Neural crest cell (in vitro differentiated cells): ENCODE measurements at places on chromosomes 13 and 19.

DNA sequence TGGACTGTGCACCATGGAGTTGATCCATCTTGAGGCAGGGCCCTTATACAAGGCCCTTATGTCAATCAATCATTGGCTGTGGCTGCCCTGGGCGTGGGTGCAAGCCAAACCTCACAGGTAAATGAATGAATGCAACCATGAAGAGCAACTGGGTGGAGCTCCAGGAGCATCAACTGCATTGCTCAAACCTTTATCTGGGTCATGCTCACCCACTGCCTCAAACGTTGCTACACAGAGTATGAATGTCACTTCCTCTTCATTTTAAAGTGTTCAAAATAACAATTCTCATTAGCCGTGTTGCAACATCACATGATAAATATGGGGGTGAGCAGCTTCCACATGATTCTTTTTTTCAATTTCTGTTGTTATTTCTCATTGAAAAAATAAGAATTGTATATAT, 6.4 kb upstream of the ZNF333 start:
- DNase-seq, result no peak

DNA sequence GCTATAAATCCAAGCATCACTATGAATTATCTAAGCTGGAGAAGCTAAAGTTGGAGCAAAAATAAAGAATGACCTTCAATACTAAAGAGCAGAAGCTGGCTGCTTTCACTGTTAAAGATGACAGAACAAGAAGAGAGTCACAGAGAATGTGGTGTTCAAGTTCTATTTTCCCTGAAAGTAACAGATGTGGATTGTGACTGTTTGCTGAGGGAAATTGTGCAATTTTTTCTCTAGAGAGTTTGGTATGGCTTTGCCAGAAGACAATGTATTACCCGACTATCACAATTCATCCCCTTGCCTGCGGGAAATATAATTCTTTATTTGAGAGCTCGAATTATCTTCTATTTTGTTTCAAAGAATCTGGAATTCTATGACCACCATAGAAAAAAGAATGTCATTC, 83.1 kb downstream of the TNFSF13B start:
- no peak for DNase-seq

- no peak for DNase-seq
These were observed 17.1 kb upstream of the MATK start for GRCh38 chr19:3803114-3803888.

- no peak for DNase-seq
These were observed 30.3 kb downstream of the OXGR1 start for GRCh38 chr13:96963786-96964475.

- DNase-seq, result no peak
These were observed 16.5 kb upstream of the CACTIN start for GRCh38 chr19:3642987-3643673.

DNA sequence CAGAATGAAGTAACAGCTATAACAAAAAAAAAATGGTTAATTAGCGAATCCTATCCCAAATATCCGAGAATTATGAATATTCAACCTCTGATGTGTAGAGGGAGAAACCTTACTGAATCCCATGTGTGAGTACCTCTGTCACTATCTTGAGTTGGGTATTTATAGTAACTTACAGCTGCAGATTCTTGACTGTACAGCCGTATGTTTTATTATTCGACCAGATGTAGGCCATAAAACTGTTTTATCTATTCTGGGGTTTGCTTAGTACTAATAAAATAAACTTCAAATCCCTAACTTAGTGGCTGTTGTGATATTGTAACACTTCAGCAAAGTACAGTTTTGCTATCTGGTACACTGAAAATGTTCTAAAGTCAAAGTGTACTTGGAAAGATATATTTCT, 120.0 kb downstream of the EFNB2 start:
- DNase-seq, result no peak

DNA sequence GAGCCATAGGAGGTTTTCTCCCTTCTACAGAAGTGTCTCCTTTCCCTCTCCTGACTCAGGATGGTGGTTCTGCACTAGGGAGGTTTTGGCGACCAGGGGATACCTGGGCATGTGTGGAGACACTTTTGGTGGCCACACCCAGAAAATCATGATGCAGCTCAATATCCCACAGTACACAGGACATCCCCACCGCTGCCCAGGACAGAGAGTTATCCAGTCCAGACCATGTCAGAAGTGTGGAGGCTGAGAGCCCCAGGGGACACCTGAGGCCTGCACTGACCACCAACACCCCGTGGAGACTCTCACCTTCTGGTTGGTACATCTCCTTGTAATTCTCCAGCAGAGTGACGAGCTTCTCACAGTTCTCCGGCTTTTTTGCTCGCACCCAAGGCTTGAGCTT, 16.6 kb downstream of the PEG3 start:
- no peak for DNase-seq
